Stimulated activated naive CD8-positive, alpha-beta T cell treated with anti-CD3 and anti-CD28 coated beads, Interleukin-15, Interleukin-2, amounts not matched to agents 100 U/mL and 50 U/mL, for 24 hours (primary cell): ENCODE measurements at places on chromosomes 1 and 21.
A peak's percentile ranks its signal among the peaks of the same experiment; 100 is the strongest.

GRCh38 chr1:119656410-119656955 is 8.4 kb upstream of the ZNF697 start:
- no peak for DNase-seq

GRCh38 chr1:224014330-224014649 is 99.6 kb upstream of the FBXO28 start:
- DNase-seq: no peak

DNA sequence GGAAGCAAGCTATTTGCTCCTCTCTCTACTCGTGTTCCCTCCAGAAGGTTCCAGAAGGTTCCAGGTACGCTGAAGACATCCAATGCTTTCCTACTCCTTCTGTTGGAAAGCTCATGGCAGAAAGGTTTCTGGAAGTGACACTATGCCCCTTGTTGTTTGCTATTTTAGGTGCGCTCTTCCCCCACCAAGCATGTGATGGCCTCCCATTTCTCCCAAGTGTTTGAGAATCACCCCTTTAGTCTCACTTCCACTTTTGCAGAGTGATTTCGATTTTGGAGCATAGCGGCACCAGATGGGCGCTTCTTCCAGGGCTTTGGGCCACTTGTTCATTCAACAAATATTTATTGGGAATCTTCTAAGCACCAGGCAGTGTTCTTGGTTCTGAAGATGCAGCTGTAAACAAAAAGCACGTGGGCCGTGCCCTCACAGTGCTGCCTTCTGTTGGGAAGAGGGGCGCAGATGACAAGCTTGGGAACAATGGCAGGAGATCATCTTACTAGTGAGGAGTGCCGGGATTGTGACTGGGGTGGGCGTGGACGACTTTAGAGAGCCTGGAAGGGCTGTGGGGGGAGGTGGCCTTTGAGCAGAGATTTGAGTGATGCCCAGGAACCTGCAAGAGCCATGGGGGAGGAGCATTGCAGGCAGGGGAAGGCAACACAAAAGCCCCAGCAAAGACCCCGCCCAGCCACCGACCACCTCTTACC is 43.0 kb upstream of the TARDBP start:
- DNase-seq: no peak

DNA sequence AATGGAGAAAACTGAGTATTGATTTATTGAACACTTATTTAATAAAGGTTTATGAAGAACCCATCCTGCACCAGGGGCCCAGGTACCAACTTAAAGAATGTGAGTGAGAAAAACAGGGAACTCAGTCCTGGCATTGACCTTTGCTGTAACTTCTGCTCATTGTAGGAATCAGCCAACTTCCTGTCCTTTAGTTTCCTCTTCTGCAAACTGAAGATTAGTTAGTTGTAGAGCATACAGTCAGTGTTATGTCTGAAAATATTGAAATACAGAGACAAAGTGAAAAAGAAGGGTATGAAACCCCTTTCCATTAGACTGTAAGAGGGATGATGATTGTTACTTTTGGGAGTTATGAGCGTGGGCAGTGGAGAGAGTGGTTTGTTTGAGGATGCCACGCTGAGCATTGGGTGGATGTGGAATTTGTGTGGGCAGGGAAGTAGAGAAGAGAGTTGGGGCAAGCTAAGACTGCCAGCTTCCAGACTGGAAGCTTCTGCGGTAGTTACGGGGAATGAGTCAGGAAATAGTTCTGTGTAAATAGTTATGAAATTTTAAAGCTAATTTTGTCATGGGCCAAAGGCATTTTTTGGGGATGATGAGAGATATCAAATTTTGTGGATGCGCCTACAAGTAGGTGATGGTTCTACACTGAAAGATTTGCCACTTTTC is 89.2 kb downstream of the GPR88 start:
- DNase-seq: no peak

DNA sequence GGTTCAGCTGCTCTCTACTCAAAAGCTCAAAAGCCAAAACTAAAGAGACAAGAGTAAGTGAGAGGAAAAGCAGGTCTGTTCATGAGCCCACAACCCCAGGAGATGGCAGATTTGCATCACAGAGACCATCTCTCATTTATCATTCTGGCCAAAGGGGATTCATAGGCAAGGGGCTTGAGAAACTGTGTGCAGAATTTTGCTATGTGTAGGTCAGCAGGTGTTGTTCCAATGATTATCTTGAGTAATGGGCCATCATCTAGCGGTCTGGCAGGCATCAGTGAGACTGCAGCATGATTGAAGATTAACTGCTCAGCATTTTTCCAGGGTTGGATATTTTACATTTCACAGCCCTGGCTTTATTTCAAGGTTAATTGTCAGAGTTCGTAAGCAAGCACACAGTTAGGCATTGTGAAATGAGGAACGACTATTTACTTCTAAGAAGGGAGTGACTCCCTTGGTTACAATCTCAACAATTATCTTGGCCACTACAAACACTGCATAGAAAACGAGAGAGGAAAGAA is 1204.6 kb upstream of the TMPRSS15 start:
- no peak for DNase-seq

GRCh38 chr21:25501996-25502665 is 105.2 kb downstream of the MRPL39 start:
- DNase-seq: peak; percentile 69

GRCh38 chr1:34276606-34277005 is 99.9 kb downstream of the C1orf94 start:
- no peak for DNase-seq

DNA sequence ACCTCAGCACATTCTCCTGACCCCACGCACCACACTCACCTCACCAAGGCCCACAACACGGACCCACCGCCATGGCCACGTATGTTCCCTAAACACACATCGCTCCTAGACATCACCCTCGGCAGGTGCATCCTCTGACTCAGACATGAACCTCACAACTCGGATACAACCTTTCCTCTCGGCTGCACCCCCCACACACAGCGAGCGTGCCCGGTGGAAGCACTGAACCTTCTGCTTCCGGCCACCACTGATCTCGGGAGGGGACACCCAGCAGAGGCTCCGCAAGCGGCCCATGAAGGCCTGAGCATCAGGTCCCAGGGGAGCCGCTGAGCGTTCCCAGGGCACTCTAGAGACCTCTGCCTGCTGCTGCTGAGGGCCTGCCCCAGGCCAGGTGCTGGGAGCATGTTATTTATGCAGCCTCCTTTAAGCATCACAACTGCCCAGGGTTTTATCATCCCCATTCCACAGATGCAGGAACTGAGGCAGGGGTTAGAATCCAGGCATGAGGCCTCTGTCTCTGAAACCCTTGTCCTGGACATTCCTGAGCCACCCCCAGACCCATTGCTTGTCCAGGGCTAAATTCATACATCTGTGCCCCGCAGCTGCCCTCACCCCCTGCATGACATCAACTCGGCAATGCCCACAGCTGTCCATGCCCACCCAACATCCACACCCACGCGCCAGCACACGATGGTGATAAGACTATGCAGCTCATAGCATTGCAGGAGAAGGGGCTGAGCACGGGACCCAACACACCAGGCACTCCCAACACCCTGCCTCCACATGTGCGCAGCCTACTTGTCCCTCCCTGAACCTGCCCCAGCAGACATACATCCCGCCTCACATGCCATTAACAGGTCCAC is 27.0 kb downstream of the SDC3 start:
- no peak for DNase-seq

GRCh38 chr1:177809819-177810218 is 160.0 kb downstream of the SEC16B start:
- DNase-seq: no peak

- DNase-seq: no peak
Measured at GRCh38 chr1:34591751-34592629, 162.9 kb upstream of the GJB5 start.

- no peak for DNase-seq
Measured at GRCh38 chr1:224454402-224455055, 19.9 kb upstream of the WDR26 start.

- DNase-seq: peak; percentile 50
Measured at GRCh38 chr21:15063814-15064575, 805 bp downstream of the NRIP1 start.

- DNase-seq: no peak
Measured at GRCh38 chr21:17491716-17492414, 21.0 kb upstream of the CXADR start.

DNA sequence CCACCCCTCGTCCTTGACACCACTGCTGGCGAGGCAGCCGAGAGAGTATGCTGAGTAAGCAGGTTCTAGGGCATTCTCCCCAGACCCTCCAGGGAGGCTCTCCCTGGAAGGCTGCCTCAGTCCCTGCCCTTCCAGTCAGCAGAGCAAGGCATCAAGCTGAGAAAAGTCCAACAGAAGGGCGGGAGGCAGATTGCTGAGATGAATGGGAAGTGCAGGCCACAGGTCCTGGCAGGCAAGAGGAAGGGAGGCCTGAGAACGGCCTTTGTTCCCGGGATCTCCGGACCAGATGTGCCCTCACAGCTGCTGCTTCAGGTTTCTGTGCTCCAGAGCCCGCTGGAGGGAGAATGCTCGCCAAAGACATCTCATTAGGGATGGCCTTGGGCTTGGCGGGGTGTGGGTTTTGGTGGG is 270.0 kb upstream of the VAMP3 start:
- DNase-seq: no peak

- DNase-seq: no peak
Measured at GRCh38 chr21:39134288-39134810, 48.9 kb downstream of the PSMG1 start.

DNA sequence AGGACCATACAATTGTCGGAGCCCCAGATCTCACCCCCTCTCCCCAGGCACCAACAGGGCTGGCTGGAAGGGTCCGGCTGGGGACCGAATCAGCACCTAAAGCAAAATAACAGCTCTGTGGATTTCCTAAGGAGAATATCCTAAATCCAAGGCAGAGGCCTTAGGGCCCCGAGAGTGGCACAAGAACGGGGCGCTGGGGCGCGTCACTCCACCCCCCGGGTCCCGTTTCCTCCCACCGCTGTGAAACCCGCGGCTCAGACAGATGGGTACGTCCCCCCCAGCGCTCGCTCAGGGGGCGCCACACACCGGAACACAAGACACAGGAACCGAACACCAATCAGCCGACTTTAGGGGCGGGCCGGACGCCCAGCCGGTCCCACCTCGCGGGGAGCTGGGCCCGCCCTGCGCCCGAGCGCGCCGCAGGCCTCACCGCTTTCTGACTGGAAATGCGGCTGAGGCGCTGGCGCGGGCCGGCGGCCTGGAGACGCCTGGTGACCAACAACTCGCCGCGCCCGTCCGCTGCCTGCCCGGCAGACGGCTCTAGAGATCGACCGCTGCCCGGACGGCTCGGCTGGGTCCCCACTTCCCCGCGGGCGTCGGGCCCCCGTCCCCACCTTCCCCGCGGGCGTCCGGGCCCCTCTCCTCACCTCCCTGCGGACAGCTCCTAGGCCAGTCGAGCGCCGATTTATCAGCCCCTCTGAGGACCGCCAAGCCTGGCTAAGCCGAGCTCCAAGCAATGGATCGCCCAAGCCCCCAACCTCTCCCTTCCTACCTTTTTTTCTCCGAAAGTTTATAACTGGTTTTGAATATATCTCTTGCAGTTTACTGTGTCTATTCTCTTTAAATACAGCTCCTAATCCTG is at the start of gene HFM1:
HFM1 (minus strand) TSS at position 687 of the 862 bp plus-strand sequence. CDS start 3,755 bp downstream, outside the sequence.
- DNase-seq: peak; percentile 77

DNA sequence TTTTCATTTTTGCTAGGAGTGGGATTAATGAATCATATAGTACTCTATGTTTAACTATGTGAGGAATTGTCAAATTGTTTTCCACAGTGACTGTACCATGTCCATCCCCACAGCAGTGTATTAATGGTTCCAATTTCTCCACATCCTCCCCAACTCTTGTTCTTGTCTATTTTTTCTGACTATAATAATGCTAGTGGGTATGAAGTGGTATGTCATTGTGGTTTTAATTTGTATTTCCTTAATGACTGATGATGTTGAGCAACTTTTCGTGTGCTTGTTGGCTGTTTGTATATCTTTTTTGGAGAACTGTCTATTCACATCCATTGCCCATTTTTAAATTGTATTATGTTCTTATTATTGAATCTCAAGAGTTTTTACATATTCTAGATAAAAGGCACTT is 10.0 kb upstream of the KPRP start:
- DNase-seq: no peak

DNA sequence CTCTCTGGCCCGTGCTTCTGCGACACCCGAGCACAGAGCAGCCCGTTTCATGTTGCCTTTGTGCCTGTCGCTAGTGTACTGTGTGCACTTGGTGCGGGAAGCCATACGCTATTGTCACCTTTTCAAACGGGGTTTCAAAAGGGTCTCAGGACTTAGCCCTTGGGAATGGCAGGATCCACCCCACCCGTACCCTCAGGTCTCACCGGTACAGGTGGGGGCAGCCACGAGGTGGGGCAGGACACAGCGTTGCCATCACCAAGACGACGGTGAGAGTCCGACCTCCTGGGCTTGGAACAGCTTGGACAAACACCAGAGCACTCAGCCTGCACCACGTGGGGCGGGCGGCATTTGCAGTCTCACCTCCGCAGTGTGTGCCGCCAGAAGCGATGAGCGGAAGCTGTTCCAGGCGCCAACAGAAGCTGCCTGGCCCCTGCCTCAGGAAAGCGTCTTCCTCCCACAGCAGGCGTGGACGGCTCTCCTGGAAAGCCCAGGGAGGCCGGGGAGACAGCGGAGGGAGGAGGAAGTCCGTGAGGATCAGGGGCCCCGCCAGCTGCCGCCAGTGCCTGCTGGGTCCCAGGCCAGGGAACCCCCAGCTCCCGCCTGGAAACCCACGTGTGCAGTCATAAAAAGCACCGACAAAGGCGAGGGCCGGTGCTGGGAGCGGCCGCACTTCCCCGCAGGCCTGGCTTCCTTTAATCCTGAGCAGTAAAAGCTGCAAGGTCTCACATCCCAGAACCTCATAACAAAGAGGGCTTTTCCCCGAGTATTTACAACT is 131.3 kb upstream of the ARHGEF16 start:
- no peak for DNase-seq

DNA sequence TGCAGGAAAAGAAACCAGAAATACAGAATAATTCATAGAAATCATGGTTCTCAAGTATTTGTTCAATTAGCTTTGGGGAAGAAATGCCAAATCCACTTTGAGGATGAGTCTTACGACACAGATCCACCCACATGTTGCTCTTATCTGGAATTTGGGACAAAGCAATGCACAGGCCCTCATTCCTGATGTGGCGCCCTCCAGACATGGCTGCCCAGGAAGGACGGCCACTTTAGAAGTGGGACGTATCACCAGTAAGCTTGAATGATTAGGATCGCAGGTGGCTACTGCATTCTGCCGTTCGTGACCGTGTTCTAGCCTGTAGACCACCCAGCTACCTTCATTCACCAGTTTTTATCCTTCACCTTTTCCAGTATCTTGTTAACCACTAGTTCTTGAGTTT is 20.1 kb upstream of the NCMAP start:
- DNase-seq: no peak
